Fibroblast of skin of left quadriceps (primary cell): ENCODE measurements at places on chromosomes 16 and 17.

DNA sequence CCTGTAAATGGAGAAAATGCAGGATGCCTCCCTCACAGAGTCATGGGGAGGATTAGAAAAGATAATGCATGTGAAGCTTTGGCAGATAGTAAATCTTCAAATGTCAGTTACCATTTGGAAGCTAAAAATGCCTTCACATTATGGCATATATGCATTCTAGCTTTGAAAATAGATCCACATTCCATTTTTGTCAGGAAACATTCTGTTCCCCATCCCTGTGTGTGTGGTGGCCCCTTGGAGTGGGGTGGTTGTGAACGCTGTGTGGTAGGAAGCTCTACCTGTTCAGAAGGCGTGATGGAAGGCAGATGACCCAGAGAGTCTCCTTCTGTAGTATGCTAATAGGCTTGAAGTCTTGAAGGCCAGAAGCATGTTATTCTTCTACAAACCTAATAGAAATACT, 242.0 kb downstream of the HAPSTR1 start:
- DNase-seq: no peak

DNA sequence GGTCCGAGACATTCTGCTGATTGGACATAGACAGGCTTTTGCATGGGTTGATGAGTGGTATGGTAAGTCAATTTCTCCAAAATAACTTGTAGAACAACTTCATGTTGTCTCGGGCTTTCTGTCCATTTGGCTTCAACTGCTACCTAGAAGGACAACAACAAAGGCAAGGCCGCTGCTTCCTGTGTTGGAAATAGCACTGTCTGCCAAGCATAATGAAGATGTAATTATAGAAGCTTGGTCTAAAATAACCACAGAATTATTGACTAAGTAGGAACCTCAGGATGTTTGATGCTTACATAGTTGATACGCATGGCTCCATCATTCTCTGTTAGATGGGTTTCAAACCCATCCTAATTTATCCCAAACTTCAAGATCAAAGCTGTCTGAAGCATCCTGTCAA, 42.3 kb upstream of the NOL11 start:
- no peak for DNase-seq

DNA sequence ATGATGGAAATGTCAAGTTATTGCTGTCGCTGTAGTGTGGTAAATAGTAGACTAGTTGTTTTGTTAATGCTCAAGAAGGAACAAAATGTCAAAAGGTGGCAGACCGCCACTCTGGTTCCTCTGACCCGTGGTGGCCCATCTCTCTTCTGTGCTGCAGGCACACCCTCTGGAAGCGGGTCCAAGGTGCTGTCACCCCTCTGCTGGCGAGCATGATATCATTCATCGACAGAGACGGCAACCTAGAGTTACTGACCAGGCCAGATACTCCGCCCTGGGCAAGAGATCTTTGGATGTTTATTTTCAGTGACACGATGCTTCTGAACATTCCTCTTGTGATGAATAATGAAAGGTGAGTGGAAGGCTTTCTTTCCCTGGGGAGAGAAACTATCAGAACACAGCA, 56.8 kb upstream of the ENDOV start:
- DNase-seq: no peak

DNA sequence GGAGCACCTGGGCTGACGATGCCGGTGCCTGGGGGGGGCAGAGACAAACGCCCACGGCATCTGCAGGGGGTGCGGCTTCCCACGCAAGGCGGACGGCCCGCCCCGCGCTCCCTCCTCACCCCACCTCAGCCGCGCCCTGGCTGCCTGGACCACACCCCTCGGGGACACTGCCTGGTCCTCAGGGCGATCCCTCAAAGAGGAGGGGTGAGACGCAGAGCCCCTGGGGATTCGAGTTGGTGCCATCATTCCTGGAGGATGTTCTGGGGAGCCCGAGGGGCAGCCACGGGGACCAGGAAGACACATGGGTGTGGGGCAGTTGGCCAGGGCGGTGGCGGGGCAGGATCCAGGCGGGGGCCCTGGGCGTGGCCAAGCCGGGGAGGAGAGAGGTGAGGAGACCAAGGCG, 3.9 kb downstream of the IGFALS start:
- no peak for DNase-seq

DNA sequence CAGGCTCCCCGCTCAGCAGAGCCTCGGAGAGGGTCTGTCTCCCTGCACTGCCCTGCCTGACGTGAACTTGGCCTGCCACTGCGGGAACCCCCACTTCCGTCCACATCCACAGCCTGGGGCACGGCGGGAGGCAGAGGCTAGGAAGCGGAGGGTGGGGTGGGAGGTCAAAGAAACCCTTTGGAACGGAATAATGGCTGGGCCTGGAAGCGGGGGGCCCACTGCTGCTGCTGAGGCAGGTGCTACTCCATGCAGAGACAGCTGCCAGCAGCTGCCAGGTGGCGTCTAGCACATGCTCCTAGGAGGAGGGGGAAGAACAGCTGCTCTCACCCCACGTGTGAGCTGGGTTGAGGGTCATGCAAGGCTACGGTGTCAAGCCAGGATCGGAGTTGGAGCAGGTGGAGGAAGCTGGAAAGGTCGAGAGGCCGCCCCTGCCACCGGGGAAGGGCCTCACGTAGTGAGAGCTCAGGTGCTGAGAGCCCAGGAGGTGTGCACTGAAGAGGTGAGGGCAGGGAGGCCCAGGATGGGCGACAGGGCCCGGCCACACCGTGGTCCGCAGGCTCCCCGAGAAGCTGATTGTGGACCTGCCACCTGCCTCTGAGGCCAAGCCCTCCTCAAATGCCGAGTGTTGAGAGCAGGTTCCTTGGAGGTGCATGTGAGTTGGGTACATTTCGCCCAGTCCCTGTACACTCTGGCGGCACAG, 9.8 kb downstream of the FSCN2 start:
- DNase-seq: no peak

GRCh38 chr17:31167111-31167510, 72.3 kb downstream of the NF1 start:
- DNase-seq: no peak

DNA sequence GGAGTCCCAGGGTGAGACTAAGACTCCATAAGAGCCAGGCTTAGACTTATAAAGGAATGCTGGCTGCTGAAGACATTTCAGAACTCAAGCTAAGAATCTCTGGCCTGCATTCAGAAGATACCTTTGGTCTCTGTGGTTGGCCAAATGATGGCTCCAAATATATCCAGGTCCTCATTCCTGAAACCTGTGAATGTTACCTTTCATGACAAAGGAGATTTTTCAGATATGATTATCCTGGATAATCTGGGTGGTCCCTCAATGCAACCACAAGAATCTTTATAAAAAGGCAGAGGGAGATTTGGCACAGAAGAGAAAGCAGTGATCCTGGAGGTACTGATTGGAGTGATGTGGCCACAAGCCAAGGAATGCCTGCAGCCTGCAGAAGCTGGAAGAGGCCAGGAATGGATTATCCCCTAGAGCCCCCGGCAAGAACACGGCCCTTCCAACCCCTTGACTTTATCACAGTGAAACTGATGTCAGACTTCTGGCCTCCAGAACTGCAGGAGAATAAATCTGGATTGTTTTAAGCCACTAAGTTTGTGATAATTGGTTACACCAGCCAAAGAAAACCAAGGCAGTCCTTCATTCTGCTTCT, 253.3 kb downstream of the SLC39A11 start:
- DNase-seq: peak; percentile 17

DNA sequence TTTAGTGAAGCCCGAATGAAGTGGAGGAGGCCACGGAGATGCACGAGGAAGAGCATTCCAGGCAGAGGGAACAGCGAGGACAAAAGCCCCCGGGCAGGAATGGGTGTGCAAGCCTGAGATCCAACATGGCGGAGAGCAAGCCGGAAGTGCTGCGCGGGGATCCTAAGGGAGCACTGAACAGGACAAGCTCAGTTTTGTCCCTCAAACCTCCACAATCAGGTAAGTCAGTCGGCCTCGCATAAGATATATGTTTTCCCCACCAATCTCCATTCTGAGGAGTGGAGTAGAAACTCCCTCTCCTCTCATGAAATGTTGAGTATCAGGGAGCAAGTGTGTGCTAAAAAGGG, 32.9 kb upstream of the USP22 start:
- DNase-seq: no peak

DNA sequence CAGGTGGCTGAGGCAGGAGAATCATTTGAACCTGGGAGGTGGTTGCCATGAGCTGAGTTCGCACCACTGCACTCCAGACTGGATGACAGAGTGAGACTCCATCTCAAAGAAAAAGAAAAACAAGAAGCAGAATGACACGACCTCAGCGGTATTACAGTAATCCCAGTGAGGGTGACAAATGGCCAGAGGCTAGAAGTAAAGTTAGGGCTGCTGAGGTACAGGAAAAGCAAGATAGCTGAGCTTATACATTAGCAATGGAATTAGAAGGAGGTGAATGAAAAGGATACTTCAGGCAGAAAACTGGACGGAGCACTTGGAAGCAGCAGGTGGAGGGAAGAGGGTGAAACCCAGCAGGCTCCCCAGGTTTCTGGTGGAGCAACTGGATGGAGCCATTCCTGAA, 26.1 kb upstream of the AMZ2 start:
- DNase-seq: no peak

- DNase-seq: no peak
These were observed 61.3 kb downstream of the PRKCB start for GRCh38 chr16:23896832-23897821.

- DNase-seq: no peak
These were observed 1.8 kb downstream of the NOXO1 start for GRCh38 chr16:1979271-1980029.

DNA sequence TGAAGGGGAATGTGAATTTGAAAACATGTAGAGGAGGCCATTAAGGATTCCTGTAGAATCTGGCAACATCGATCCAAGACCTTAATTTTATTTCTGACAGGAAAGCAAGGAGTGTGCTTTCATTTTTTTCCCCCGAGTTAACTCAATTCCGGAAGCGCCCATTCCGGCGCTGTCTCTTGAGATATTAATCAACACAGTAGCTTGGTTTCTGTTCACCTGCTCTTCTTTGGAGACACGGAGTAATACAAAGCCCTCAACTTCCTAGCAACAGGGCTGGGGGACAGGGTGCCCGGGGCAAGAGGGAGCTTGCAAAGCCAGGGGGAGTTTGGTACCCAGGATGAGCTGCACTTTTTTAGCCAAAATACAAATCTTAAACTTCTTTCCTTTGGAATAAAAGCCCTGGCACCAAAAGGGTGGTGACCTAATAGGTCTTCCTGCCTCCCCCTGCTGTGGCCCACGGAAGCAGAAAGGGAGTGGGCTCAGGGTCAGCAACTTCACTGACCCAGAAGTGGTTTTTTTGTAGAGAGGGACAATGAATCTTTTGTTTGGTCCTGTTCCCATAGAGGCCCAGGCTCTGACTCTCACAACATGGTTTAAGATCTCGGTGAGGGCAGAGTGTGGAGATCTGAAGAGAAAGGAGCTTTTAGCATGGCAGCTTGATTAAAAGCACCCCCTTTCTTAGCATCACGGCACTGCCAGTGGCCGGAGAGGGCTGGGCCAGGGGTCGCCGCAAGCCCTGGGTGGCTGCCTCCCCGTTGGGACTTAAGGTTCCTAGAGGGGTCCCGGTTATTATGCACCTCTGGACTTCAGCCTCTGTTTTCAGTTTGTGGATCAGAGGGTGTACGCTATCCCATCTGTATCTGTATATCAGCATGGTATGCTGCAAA, 207.3 kb downstream of the CCDC182 start:
- no peak for DNase-seq

GRCh38 chr16:86809458-86809955, 231.2 kb downstream of the FOXL1 start:
- DNase-seq: peak; percentile 50

DNA sequence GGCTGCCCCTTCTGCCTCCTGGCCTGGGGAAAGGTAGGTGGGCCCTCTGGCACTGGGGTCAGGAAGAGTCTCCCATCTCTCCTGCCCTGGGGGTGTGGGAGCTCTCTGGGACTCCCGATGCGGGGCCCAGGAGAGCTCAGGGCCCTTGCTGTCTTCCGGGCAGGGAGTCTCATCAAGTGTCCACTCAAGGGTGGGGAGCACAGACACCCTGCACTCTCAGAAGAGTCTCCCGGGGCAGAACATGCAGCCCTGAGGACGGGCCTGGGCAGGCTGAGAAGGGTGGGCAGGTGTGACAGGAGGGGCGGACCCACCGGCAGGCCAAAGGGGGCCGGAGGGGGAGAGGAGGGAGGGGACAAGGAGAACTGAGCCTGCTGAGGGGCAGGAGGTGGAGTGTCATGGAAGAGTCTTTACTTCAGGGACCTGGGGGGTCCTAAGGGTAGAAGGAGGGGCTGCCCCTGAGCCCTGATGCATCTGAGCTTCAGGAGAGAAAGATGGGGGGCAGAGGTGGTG, 8.4 kb upstream of the PKMYT1 start:
- DNase-seq: no peak

DNA sequence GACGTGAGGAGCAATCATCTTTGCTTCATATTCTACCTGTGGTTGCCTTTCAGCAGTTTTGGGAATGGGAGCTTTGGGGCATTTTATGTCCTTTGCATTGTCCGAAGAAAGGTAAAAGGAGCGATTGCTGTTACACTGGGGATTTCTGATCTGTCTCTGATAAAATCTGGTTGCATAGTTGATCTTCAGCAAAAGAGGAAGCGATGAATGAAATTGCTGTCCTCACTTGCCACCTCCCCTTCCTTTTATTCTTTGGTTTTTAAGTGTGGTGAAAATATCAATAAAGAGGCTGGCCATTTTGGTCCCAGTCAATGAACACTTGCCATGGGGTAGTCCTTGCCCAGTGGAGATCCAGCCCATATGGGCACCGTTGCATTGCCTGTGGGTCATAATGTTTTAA, 236.8 kb downstream of the MSI2 start:
- DNase-seq: no peak

DNA sequence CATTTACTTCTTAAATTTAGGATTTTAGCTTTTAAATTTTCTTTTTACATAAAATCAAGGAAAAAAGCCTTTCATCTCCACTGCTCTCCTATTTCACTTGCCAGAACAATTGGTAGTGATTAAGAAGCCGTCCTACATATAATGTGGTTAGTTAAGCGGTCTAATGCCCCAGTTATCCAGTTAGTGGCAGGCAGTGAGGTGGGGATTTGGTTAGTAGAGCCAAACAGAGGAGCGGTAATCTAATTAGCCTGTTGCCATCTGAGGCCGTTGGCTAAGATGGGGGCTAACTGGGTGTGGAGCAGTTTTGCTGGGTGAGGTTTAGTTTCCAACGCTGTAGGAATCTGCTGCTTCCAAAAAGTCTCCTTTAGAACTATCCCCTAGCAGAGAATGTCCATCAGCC, 22.4 kb downstream of the SNX11 start:
- no peak for DNase-seq

DNA sequence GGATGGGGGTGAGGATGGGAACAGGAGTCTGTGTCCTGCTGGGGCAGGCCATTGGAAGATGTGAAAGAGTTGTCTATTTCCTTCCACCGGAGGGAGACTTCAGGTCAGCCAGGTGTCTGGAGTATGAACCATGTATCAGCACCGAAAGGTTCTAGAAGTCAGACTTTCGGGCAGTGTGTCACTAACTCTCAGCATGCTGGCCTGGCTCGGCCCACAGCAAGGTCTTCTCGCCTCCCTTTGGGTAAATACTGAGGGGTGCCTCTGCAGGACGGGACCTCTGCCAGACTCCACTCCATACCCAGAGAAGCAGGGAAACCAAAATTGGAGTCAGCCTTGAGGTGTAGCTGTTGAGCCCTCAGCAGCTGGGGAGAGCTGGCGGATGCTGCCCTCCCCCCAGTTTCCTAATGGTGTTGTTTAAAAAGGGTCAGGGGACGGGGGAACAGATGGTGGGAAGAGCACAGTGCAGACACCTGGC, 507 bp downstream of the CIITA start:
- no peak for DNase-seq

- no peak for DNase-seq
These were observed 12.4 kb downstream of the SOCS3 start for GRCh38 chr17:78347453-78347852.
